ENCODE measurements at places on chromosomes 5 and 9. TPM values are rescaled to one million over a fixed set of nuclear protein-coding genes. Genes with fewer than 3 reads are reported as not detected.

The TMC1 gene
- 2.2 TPM for total RNA-seq

The GPR150 gene
- total RNA-seq: 0.29 TPM

The NSMF gene
- 44.0 TPM for total RNA-seq

The GRM6 gene
- not detected for total RNA-seq

The CYLC2 gene
- not detected for total RNA-seq

The FAM81B gene
- total RNA-seq: not detected

The NDUFS6 gene
- 62.9 TPM for total RNA-seq

The GAPT gene
- under 0.01 TPM for total RNA-seq

The PLAC8L1 gene
- not detected for total RNA-seq

The DMRTA1 gene
- 0.27 TPM for total RNA-seq

The TMEM8B gene
- total RNA-seq: 0.53 TPM

The PRRX2 gene
- not detected for total RNA-seq

The GARIN3 gene
- total RNA-seq: not detected

The ROPN1L gene
- 0.53 TPM for total RNA-seq

The AJM1 gene
- total RNA-seq: 0.66 TPM

The ADAMTSL2 gene
- total RNA-seq: not detected

The SLC6A7 gene
- not detected for total RNA-seq

The CD14 gene
- 0.40 TPM for total RNA-seq

The ENTREP1 gene
- total RNA-seq: 5.5 TPM

The AK1 gene
- total RNA-seq: 80.7 TPM

The CDHR2 gene
- total RNA-seq: not detected

The CDX1 gene
- not detected for total RNA-seq

The ENTPD2 gene
- not detected for total RNA-seq

The SPOCK1 gene
- 216 TPM for total RNA-seq

The ADAMTS12 gene
- total RNA-seq: 0.27 TPM

The FOXD4L6 gene
- not detected for total RNA-seq

The CDC20B gene
- total RNA-seq: 0.13 TPM

The PITX1 gene
- total RNA-seq: 0.57 TPM

The ARHGEF37 gene
- total RNA-seq: 8.0 TPM

The PPWD1 gene
- 57.8 TPM for total RNA-seq

The SHLD3 gene
- 8.0 TPM for total RNA-seq

The PCDHGA12 gene
- total RNA-seq: 10.8 TPM

The IFNA17 gene
- not detected for total RNA-seq

The CHSY3 gene
- total RNA-seq: 2.7 TPM

The PLPP7 gene
- 0.65 TPM for total RNA-seq

The TERT gene
- under 0.01 TPM for total RNA-seq

The SLC22A5 gene
- 3.6 TPM for total RNA-seq

The ANGPTL2 gene
- 22.1 TPM for total RNA-seq

The PTGER4 gene
- 114 TPM for total RNA-seq

The RNF208 gene
- 0.43 TPM for total RNA-seq

The SPATA31D4 gene
- total RNA-seq: not detected

The DTWD2 gene
- total RNA-seq: 3.3 TPM

The ZNF474 gene
- total RNA-seq: 0.22 TPM

The CLIC3 gene
- total RNA-seq: 0.27 TPM

The WDR38 gene
- total RNA-seq: not detected

The HMCN2 gene
- total RNA-seq: 0.07 TPM

The TMOD1 gene
- 1.2 TPM for total RNA-seq
